NCI-H774 (cell line): ENCODE measurements at places on chromosomes 1 and 21.
A peak's percentile ranks its signal among the peaks of the same experiment; 100 is the strongest.

- DNase-seq = peak; percentile 72
These were observed 28.4 kb downstream of the TRIM11 start for GRCh38 chr1:228378090-228378872.

DNA sequence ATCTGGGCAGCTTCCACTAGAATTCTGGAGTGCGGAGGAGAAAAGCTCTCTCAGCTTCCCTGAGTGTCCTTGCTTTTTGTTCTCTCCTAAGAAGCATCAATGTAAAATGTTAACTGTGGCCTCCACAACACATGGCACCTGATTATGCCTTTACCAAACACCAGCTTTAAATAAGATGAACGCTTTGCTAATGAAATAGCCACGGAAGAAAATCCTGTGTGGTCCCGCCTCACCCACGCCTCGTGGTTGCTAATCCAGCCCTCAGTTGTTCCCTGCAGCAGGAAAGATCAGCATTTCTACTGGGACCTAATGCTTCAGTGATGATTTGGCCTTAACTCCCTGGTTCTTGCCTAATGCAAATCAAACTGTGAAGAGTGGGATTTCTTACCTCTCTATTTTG lies 1.8 kb upstream of the ERG start:
- no peak for DNase-seq

- DNase-seq = no peak
These were observed 1.4 kb downstream of the KLHL21 start for GRCh38 chr1:6601049-6601922.

DNA sequence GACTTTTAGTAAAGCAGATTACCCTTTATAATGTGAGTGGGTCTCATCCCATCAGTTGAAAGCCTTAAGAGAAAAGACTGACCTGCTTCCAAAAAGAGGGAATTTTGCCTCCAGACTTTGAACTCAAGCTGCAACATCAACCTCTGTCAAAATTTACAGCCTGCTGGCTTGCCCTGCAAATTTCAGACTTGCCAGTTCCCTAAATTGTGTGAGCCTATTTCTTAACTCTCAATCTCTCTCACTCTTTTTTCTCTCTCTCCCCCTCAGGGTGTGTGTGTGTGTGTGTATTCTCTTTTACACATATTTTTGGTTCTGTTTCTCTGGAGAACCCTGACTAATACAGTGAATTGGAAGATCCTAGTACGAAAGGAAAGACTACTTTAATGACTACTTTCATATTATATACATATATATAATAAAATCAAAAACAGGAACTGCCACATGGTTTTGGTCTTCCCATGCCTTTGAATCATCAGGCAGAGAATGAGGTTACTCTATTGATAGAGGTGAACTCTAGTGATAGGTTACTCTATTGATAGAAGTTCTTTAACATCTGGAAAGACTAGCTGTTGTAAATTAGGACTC lies 6.4 kb downstream of the OR2C3 start:
- no peak for DNase-seq

DNA sequence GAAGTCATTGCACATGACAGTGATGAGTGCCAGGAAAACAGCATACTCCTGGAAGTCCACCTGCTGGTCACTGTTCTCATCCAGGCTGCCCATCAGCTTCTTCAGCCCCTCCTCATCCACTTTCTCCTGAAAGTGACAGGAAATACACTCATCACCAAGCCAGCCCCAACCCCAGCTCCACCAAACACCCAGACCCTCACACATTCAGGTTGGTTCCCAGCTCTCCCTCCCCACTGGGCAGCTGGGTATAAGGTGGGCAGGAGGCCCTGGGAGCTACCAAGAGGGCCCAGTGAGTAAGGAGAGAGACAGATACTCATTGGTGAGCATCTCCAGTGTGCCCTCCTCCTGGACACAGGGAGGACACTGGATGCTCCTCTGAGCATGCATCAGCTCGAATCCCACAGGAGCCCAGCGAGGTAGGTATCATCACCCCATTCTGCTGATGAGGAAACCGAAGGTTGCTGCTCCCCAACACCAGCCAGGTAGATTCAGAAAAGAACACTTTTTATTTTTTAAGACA lies 4.1 kb downstream of the S100A2 start:
- no peak for DNase-seq
